NCI-H1694 treated with DMSO at 0.1 percent for 48 hours (cell line): ENCODE measurements at places on chromosomes 12 and 14.

- DNase-seq = no peak
These were observed 83.0 kb upstream of the CCND2 start for GRCh38 chr12:4190366-4191063.

DNA sequence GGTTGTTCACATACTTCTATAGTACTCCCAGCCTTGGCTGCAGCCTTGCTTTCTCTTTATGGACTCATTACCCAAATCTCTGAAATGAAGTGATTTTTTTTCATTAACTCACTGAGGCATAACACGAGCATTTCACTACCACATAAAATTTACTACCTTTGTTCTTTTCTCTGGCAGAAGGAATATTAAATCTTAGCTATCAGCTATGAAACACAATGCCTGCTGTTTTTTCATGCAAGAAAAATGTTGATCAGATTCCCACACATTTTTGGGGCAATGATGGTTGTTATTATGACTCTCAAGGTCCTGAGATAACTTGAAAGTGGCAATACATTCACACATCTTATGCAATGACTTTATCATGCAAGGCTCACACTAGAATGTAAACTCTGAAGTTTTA is 225.3 kb upstream of the ATP2B1 start:
- DNase-seq = no peak

GRCh38 chr14:24258548-24259265 is 4.3 kb downstream of the TGM1 start:
- DNase-seq = no peak

GRCh38 chr12:131907379-131908091 is 13.1 kb downstream of the ULK1 start:
- no peak for DNase-seq

DNA sequence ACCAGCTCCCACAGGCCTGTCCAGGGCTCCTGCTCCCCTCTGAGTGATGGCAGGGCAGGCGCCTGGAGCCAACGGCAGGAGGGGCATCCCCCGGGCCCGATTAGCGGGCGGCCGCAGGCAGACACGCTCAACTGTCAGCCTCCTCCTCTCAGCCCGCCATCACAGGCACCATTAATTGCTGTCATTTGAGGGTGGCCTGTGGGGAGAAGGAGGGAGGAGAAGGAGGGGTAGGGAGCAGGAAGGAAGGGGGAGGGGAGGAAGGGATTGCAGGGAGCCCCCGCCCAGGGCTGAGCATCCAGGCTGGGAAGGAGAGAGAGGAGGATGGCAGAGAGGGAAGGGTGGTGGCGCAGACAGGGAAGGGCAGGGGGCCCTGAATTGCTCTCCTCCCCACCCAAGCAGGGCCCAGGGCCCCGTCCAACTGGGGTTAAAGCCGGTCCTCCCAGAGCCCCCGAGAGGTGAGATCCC is 36.1 kb downstream of the NCOR2 start:
- DNase-seq = no peak

DNA sequence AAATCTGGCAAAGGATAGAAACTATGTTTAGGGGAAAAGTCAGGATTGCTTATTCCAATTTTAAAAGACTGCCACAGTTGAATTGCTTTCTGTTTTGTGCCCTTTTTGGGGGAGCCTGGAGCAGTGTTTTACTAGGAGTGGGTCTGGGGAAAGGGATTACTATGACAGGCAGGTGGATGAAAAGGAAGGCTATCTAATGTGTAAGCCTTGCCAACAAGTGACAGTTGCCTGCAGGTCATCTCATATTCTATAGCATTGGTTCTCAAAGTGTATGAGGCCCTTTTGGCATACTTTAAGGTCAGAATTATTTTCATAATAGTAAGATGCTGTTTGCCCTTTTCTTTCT is 4.1 kb downstream of the EID3 start:
- DNase-seq = no peak
